A549 treated with dexamethasone at 1 μM for 4 hours (cell line): ENCODE measurements at places on chromosomes 3 and 15. TPM values are rescaled to one million over a fixed set of nuclear protein-coding genes. Genes with fewer than 3 reads are reported as not detected.

CELF6 gene
- total RNA-seq, result 0.11 to 0.21 TPM (median 0.15 TPM) in 4 of 5 replicates, not detected in the other

CDHR4 gene
- total RNA-seq, result 0.15 to 0.26 TPM (median 0.24 TPM) in 5 replicates

MINAR1 gene
- 0.41 to 0.59 TPM (median 0.53 TPM) in 5 replicates for total RNA-seq

KY gene
- 0.06 to 0.13 TPM (median 0.09 TPM) in 5 replicates for total RNA-seq

IP6K1 gene
- total RNA-seq, result 18.6 to 23.7 TPM (median 22.4 TPM) in 5 replicates

ZIC1 gene
- total RNA-seq, result 0.02 to 0.14 TPM in 2 of 5 replicates, not detected in the others

GOLGA6L10 gene
- total RNA-seq, result 0.18 to 0.38 TPM (median 0.35 TPM) in 5 replicates

RTP1 gene
- total RNA-seq, result not detected in 5 replicates

GOLGA6A gene
- total RNA-seq, result 0.02 to 0.32 TPM (median 0.19 TPM) in 5 replicates

GATM gene
- 2.0 to 2.8 TPM (median 2.3 TPM) in 5 replicates for total RNA-seq

GHRL gene
- 0.15 TPM in 1 of 5 replicates, not detected in the others for total RNA-seq

TGM4 gene
- 0.25 to 0.39 TPM (median 0.27 TPM) in 5 replicates for total RNA-seq

MLF1 gene
- total RNA-seq, result 22.4 to 30.6 TPM (median 24.6 TPM) in 5 replicates

MUC20 gene
- 0.08 to 1.2 TPM (median 0.74 TPM) in 5 replicates for total RNA-seq

TMEM40 gene
- total RNA-seq, result 0.18 to 0.51 TPM (median 0.30 TPM) in 4 of 5 replicates, not detected in the other

C3orf22 gene
- not detected in 5 replicates for total RNA-seq

APOD gene
- total RNA-seq, result 1.2 to 2.2 TPM (median 1.6 TPM) in 5 replicates

CCDC71 gene
- 11.1 to 15.1 TPM (median 13.7 TPM) in 5 replicates for total RNA-seq

TMEM207 gene
- not detected in 5 replicates for total RNA-seq

PRR23C gene
- not detected in 5 replicates for total RNA-seq

NUP210 gene
- 25.7 to 45.1 TPM (median 43.0 TPM) in 5 replicates for total RNA-seq

GLT8D1 gene
- 35.8 to 41.4 TPM (median 38.7 TPM) in 5 replicates for total RNA-seq

NEK11 gene
- 4.3 to 5.2 TPM (median 4.8 TPM) in 5 replicates for total RNA-seq

CCDC39 gene
- not detected in 5 replicates for total RNA-seq

PLA2G4F gene
- 0.03 to 0.06 TPM in 2 of 5 replicates, not detected in the others for total RNA-seq

NT5DC2 gene
- 82.0 to 105 TPM (median 98.6 TPM) in 5 replicates for total RNA-seq

IQCF5 gene
- not detected in 5 replicates for total RNA-seq
